ENCODE measurements at places on chromosomes 5 and 9. TPM values are rescaled to one million over a fixed set of nuclear protein-coding genes. Genes with fewer than 3 reads are reported as not detected.

- no peak for DNase-seq
Observed at GRCh38 chr5:160500786-160501779, 79.4 kb downstream of the PTTG1 start.

DNA sequence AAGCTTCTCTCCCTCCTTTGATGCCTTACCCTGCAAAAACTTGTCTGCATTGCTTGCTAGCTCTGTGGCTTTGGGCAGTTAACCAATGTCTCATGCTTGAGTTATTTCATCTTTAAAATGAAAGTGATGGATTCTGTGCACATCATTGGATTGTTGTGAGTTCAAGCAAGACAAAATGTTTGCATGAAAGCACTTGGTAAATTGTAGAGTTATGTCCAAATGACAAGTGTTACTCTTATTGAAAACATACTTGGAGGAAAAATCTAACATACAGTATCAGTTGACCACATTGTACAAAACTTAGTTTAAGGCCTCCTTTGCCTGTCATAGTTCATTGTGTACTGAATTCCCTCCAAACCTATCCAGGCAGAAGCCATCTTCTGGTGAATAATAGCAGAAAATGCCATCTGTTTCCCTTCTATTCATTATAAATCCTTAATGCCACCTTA lies 30.0 kb downstream of the TGFBR1 start:
- no peak for DNase-seq

- no peak for DNase-seq
Observed at GRCh38 chr9:7906783-7907550, 107.4 kb upstream of the DMAC1 start.

DNA sequence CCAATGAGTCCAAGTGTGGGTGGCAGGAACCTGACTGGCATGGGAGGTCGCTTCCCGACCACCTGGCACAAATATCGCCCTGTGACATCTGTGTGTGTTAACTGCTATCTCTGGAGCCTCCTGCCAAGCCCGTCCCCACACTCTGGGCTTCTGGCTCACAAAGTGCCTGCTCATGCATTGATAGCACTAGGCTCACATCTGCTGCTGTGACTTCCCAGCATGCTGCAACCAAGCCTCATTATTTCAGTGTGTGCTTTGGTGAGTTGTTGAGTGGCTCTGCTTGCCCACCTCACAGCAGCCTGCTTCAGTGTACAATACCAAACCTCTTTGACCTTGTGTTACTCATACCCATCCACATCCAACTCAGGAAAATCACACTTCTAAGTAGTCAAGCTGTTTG lies 139.8 kb downstream of the APBA1 start:
- no peak for DNase-seq

The GPR150 gene
- total RNA-seq = 0.61 TPM

- no peak for DNase-seq
Observed at GRCh38 chr5:35974570-35974969, 16.6 kb downstream of the UGT3A1 start.

The PCDHGC3 gene
- 25.3 TPM for total RNA-seq
